Progenitor cell of endocrine pancreas (in vitro differentiated cells): ENCODE measurements at places on chromosomes 7 and 10.

- peak; percentile 39 for DNase-seq
These were observed 805 bp downstream of the RASGEF1A start for GRCh38 chr10:43265799-43266721.

DNA sequence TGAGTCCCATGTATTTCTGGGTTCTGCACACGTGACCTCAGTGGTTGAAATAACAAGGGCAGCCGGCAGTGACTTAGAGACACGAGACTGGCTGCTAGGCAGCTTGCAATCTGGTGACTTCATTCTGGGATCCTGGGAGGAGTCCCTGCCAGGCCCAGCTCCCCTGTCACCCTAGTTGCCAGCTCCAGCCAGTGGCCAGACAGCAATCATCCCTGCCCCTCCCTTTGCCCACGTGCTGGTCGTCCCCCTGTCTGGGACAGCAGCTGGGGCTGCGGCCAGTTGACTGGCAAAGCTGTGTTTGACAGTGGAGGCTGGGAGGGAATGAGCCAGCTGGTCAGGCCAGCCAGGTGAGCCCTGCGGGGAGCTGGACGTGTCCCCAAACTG is 30.0 kb downstream of the ADGRA1 start:
- no peak for DNase-seq

DNA sequence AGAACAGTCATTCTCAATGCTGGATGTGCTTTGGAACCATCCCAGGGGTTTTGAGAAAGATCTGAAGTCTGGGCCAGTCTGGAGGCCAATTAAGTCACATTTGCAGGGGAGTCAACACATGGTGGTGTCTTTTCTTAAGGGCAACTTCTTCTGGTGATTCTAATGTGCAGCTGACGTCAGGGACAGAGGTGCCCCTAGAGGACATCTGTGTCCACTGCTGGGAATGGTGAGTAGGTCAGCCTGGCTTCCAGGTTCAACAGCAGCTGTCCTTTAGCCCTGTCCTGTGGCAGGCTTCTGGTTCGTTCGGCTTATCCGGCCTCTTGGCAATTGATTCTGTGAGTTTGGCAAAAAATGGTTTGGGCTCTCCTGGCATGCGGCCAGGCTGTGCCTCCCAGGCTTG is 269.7 kb upstream of the HABP2 start:
- DNase-seq = no peak

GRCh38 chr10:3339531-3339950 is 167.0 kb upstream of the PITRM1 start:
- DNase-seq = no peak

DNA sequence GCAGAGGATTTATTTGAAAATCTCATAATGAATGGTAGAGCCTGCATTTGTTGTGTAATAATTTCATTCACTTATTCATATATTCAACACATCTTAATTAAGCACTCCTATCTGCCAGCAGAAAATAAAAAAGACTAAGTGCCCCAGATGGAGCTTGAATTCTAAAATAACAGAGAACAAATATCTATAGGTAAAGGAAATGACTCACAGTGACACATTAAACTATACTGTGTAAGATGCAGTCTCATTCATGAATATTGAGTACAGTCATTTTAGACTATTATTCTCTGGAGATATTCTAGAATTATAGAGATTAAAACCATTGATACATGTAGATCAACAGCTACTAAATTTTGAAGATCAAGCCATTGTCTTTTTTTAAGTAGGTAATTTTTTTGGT is 72.1 kb downstream of the PTPRZ1 start:
- no peak for DNase-seq

DNA sequence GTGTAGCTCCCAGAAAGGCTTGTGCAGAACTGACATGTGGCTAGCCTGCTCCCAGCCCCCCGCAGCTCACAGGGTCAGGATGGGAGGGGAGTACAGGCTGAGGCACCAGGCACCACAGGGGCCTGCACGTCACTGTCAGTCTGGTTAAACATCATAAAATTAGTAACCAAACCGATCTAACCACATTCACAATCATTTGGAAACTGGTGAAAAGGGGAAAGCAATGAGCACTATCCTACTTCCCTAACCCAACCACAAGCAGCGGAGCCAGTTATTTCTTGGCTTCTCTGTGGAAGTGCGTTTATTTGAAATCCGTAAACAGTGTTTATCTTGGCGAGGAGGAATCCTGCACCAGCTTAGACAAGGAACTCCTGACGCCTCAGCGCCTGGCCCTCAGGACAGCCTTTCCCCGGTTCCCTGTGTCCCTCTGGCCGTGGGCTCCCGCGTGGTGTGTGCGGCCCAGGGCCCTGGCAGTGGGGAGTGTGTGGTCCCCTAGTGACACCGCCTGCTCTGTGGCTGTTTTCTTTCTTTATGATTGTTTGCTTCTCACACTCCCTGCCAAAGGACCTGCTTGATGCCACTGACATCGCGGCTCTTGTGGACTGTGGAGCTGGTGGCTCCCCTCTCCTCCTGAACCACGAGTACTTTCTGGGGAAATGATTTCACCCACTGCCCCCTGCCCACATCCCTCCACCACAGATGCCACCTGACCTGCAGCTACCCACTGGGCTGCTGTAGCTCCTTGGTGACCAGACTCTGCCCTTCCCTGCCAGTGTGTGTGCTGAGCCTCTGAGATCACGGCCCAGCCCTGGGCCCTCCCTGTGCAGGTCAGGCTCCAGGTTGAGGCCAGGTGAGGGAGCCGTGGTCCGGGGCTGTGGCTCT is 38.0 kb downstream of the INPP5A start:
- DNase-seq = no peak

DNA sequence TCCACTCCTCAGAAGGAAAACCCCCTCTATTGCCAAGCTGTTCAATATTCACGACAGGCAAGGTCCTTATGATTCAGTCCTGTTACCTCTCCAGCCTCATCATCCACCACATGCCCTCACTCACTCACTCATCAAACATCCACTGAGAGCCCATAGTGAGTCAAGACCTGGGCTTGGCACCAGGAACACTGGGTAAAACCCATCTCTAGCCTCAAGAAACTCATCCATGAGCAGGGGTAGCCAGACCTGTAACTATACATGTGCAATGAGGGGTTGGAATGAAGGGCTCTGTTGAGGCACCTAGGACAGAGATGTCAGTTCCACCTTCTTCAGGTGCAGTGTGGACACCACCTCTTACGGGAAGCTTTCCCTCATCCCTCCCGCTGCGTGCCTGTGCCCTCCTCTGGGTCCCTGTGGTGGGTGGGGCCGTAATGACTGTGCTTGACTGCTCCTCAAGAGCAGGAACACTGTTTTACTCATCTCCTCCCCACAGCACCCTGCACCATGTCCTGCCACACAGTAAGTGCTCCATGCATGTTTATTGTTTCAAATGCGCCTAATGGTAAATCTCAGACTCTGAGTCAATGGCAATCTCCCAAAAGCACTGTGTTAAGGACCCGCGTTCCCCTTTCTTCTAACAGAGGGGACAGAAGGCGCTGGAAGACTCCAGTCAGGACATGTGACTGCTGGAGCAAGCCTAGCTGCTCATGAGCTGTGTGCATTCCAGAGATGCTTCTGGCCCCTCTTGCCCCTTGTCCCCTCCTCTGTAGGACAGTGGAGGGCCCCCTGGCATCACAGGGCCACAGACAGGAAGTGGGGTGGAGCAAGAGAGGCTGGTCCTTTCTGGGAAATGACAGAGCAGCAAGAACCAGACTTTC is 95.4 kb downstream of the HIPK2 start:
- no peak for DNase-seq

DNA sequence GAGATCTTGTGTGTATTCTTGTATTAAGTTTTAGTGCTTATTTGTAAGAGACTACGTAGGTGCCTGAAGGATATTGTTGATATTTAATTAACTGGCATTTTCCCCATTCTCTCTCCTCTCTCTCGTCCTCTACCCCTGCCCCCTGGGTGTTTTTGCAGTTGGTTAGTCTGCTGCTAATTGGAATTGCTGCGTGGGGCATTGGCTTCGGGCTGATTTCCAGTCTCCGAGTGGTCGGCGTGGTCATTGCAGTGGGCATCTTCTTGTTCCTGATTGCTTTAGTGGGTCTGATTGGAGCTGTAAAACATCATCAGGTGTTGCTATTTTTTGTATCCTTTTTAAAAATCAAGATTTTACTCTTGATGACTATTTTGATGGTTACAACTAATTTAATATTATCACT is 22.5 kb downstream of the TSPAN13 start:
- DNase-seq = no peak

DNA sequence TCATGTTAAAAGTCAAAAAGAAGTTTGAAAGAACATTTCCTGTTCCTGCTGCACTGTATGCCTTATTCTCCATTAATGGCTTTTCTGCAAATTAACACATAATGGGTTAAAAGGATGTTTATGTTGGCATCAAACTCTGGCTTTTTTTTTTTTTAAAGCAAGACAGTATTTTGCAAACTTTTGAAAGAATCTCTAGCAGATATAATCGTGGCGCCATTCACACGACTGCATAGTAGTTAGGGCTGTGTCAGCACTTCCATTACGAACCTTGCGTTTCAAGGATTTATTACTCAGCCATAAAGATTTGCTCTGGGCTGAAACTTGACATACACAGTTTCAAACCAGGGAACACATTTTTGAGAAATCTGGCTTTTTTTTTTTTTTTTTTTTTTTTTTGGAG is 207.8 kb downstream of the DYNC1I1 start:
- no peak for DNase-seq

GRCh38 chr10:34281661-34282582 is 533.2 kb downstream of the PARD3 start:
- DNase-seq = no peak

DNA sequence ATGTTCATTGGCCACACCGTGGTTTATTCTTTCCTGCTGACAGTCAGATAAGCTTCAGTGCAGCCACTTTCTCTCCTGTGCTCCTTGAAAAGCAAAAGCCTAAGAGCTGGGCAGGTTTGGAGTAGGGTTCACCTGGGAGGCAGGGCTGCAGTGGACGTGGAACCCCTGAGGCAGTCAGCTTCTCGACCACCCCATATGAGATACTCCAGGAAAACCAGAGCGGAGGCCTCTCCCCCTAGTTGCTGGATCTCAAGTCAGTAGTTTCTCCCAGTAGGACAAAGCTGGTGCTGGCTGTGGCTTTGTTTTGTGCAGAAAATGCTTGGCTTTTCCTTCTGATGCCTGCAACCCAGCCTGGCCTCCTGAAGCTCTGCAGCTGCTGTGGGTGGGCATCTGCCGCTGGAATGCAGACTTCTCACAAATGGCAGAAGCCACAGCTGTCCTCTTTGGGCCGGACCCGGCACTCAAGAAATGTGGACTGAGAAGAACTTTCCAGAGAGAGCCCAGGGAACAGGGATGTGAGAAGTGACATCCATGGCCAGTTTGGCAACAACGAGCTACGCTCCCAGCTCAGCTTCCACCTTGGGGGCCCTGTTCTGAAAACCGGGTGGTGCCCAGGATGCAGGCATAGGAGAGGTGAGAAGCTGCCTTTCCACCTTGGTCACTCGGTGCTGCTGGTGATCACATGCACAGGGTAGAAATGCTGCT is 276.6 kb upstream of the TCERG1L start:
- no peak for DNase-seq

DNA sequence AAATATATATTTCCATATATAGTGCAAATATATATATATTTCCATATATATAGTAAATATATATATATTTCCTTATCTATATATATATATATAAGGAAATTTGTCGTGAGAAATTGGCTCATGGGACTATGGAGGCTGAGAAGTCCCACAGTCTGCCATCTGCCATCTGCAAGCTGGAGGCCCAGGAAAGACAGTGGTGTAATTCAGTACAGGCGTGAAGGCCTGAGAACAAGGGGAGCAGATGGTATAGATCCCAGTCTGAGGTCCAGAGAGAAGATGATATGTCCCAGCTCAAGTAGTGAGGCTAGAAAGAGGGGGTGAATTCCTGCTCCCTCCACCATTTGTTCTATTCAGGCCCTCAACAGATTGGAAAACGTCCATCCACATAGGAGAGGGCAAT is 78.9 kb downstream of the MTPN start:
- no peak for DNase-seq

GRCh38 chr10:5071411-5072198 is 22.6 kb upstream of the AKR1C3 start:
- no peak for DNase-seq
